Adrenal gland (tissue), 19 donors: ENCODE measurements at places on chromosomes 7 and 10. TPM values are rescaled to one million over a fixed set of nuclear protein-coding genes. Genes with fewer than 3 reads are reported as not detected.

DNA sequence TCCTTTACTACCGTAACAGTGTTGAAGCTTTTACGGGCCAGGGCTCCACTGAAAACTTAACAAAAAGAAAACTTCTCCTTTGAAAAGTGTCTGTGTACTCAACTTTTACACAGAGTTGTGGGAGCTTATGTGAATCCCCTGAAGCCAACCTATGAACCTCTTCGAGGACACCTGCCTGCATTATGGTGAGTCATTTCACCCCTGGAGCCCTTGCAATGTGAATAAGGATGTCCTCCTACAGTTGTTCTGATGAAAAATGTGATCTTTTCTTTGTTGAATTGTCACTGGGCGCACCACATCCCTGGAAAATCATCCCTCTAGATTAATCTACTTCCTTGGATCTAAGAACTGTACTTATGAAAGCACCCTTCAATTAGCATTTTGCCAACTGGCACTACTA is 93.2 kb downstream of the SORCS1 start:
- DNase-seq, result no peak

GRCh38 chr10:92248566-92248965 is 42.3 kb downstream of the CPEB3 start:
- DNase-seq, result no peak

Gene SKIDA1
- 2.5 TPM for total RNA-seq

DNA sequence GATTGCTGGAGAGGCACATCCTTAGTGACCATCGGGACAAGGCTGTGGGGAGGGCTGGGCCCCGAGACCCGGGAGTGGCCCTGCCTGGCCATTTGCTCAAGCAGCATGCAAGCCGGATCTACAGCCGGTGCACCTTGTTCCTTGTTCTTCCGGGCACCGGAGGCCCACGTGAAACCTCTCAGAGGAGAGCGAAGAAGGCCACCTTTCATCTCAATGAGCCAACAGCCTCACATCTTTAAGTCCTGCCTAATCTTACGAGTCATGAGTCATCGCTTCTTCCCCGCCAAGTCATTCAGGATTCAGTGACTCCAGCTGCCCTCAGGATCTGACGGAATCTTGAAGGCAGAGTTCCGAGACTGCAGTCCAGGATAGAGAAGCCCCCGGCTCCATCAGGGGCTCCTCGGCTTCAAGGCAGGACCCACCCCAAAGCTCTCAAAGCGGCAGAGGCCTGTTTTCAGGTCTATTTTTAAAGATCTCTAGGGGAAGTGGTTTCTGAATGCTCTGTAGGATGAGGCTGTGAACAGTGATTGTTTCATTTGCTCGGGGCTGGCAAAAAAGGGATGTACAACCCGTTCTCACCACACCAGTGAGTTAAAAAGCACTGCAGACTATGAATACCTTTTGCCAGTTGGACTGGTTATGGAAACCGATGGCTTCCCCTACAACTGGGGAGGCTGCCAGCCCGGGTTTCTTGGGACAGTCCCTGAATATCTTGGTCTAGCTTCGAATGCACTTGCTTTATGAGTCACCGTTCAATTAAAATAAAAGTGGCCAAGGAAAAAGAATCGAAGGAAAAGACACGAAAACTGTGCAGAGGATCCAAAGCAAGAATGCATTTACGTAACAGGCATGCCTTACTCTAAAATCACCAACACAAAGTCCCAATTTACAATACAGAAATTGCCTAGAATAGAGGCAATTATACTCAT is 57.2 kb upstream of the ECHDC3 start:
- peak; percentile 68 for DNase-seq

Gene ZNF37A
- 17.7 TPM for total RNA-seq
